ENCODE measurements at places on chromosomes 12 and 14.

DNA sequence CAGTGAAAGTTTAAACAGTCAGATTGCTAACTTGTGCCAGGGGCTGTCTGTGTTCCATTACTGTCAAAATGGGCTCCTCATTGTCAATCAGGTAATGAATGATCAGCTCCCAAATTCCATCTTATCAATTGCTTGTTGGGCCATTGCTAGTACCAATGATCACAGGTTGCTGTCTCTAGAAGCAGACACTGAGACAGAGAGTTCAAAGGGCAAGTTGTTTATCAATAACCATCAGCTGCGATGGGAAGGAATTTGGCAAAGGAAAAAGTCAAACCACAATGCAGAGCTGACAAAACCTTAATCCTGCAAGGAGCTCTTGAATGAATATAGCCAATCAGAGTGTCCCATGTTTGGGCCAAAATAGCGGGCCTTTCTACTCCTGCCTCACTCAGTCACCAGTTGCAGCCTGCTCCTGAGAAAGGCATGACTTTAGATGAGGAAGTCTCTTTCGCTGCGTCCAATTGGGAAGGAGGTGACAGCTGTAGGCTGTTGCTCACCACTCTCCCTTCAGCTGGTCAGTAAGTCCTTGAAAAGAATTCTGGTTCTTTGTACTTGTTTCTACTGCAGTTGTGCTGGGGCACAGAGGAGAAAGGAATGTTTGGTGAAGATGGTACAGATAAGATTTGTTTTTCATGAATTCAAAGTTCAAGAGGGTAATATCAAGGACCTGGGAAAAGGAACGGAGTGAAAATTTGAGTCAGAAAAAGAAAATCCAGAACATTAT lies 179.2 kb upstream of the PDE3A start:
- no peak for DNase-seq

DNA sequence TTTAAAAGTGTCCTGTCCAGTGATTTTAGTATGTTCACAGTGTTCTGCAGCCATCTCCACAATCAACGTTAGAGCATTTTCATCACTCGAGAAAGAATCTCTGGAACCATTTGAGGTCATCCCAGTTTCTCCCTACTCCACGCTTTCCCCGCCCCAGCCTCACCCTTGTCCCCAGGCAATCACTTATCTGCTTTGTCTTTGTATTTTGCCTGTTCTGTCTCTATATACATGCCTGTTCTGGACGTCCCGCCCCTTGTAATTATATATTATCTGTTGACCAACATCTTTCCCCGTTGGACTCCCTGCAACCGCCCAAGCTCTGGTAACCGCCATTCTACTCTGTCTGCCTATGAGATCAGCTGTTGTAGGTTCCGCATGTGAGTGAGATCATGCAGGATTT lies 21.5 kb upstream of the ASPG start:
- DNase-seq = no peak

DNA sequence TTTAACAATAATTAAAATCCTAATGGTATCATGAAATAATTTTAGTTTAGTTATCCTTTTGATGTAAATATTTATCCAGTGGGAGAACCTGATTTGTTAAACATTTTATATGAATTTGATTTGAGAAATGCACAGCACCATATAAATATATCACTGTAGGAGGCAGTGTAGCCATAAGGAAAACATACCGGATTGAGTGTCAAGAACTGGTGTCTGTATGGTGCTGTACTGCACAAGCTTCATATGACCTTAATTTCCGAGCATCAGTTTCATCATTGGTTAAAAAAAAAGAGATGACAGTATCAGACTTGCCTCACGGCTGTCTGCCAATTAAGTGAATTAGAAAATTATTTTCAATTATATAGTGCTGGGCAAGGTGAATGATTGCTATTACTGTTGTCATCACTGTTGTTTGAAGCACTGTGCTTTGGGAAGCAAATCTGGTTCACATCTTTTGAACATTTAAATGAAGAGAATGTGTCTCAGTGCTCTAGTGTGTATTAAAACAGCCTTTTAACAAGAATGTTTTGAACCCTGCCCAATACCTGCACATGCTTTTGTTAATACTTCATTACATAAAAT lies 72.1 kb downstream of the TMTC2 start:
- DNase-seq = no peak

DNA sequence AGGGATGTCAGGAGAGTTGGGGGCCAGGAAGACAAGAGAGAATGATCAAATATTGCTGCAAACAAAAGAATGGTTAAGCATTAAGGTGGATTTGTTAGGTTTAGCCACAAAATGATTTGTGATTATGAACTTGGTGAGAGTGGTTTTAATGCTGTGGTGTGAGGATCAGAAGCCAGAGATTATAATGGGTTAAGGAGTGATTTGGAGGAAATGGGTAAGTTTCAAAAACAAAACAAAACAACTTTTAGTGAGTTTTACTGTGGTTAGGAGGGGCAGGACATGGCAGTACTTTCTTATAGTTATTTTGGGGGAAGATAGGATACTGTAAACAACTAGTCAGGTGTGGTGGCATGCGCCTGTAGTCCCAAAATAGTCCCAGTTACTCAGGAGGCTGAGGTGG lies 24.0 kb downstream of the DIP2B start:
- DNase-seq = no peak

- no peak for DNase-seq
Observed at GRCh38 chr12:48788854-48789775, at the start of gene ADCY6. Gene ADCY6 (minus strand): TSS chr12:48789089. CDS start chr12:48783434, 5,655 bp downstream.

GRCh38 chr14:78985668-78986381 lies 815.7 kb downstream of the NRXN3 start:
- DNase-seq = no peak
